EH (cell line): ENCODE measurements at places on chromosomes 2 and 18.

DNA sequence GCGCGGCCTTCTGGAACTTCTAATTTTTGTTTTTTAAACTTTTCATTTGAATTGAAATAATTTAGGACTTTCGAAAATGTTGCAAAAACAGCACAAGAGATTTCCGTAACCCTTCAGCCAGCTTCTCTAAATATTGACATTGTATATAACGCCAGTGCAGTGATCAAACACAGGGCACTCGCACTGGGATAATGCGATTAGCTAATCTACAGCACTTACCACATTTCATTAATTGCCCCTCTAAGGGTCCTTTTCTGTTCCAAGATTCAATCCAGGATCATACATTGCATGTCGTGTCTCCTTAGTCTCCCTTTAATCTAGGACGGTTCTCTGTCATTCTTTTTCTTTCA, 343 bp upstream of the CD302 start:
- no peak for DNase-seq

DNA sequence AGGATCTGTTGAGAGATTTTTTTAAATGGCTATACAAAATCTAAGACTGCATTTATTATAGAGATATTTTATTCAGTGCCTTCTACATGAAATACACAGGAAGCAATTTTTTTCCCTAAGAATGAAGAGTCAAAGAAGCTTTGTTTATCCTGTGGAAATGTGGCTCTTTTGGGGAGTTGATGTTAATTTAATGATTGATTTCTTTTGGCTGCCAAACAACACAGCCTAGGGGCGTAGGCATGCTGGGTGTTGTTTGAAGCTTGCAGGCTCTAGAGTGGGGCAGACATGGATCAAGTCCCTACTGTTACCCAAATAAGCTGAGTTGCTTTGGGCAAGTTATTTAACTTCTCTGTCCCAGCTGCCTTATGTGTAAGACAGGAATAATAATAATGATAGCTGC, 21.1 kb upstream of the PLEK start:
- peak; percentile 28 for DNase-seq

- peak; percentile 51 for DNase-seq
Observed at GRCh38 chr2:215881582-215881981, 131.8 kb downstream of the MREG start.

- DNase-seq = no peak
Observed at GRCh38 chr18:49155410-49155809, 204.6 kb upstream of the SMAD7 start.

DNA sequence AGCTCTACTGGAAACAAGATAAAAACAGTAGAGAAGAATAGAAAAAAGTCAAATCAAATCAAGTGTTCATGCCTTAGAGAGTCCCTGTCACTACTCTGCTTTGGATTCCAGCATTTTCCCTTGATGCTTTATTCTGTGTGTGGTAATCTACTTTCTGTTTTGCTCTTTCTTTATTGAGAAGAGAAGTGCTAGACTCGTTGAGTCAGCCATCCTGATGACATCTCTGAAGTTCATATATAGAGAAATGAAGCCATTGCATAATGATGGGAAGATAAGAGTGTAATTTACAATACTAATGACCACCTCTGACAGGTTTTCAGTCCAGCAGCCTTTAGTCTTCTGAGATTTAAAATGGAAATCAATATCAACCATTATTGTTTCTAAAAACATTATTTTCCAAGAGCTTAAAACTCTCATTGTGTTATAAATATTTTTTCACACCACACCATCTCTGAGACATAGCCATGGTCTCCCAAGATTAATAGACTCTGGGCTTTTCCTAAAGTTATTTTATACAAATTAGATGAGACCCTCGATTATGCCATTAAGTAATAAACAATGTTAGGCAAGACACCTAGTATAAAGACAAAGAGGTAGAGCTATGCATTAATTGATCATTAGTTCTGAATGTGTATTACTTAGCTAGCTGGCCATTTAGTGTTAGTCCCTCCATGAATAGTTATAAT, 679.0 kb upstream of the ACVR2A start:
- no peak for DNase-seq

DNA sequence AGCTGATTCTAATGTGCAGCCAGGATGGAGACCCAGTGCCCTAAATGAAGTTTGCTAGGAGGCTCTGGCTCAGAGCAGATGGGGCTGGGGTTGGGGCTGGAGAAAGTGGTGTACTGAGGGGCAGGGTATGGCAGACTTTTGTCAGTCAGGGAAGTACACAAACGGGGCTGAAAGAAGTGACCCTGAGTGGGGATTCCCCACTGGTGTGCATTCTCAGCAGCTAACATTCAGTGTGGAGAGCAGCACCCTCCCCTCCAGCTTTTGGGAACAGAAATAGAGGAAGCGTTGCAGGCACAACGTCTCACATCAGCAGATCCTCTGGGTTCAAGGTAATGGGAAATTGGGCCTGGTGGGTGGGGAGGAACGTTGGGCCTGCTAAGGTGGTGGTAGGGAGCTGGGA, 89.1 kb upstream of the GCFC2 start:
- no peak for DNase-seq

DNA sequence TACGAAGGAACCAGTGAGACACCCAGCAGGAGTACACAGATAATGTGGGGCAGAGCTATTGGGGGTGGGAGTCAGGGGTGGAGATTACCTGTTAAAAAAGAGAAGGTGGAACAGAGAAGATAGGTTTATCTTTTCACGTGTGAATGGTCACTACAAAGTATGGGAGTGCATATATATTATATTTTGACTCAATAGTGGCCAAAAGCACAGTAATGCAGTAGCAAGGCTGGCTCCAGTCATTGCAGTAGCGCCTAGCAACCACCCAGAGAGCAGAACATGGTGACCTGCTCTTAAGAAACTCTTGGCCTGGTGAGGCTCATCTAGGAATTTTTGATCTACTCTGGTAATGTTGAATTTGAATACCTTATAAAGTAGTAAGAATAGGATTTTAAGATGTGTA, 1.0 kb downstream of the IMPACT start:
- peak; percentile 20 for DNase-seq

GRCh38 chr2:120619579-120619978, 116.1 kb upstream of the GLI2 start:
- no peak for DNase-seq

GRCh38 chr18:25228410-25228809, 123.6 kb downstream of the ZNF521 start:
- no peak for DNase-seq

- DNase-seq = peak; percentile 27
Observed at GRCh38 chr2:172373766-172374165, 53.6 kb upstream of the ITGA6 start.

GRCh38 chr2:226256237-226256636, 543.4 kb downstream of the IRS1 start:
- peak; percentile 88 for DNase-seq

GRCh38 chr2:144325086-144325485, 194.8 kb downstream of the ZEB2 start:
- DNase-seq = peak; percentile 11

GRCh38 chr2:27776696-27777095, 5.2 kb downstream of the MRPL33 start:
- DNase-seq = peak; percentile 46

- DNase-seq = peak; percentile 64
Observed at GRCh38 chr2:121095257-121096080, 189.5 kb downstream of the TFCP2L1 start.

DNA sequence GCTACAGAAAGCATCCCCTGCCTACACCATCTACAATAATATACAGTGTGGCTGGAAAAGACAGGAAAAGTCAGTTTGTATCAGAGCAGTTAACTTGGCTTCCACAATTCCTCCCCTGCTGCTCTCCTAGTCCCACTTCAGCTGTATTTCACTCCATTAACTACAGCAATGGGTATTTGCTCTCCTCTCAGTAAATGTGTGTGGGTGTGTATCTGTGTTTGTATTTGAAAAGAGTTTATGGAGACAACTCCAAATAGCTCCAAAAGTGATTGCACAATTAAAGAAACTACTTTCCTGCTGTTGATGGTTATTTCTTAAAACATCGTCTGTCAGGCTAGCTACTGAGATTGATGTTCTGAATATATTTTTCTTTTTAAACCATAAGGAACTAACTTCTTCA, 333.7 kb upstream of the FIGN start:
- DNase-seq = no peak

DNA sequence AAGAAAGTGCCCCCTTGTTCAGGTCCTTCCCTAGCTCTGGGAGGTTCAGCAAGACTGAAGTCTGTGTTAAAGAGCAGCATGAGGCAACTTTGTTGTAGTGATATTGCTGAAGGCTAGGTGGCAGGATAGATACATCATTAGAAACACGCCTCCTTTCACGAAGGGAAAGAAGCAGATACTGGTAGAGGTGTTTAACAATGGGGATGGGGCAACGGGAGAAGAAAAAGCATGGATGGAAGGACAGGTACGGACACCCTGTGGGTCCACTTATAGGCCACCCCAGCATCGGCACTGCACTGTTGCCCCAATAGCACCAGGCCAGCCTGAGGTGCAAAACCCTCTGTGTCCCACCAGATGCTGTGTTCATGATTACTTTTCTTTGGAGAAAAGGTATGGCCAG, 3.5 kb upstream of the IGFBP5 start:
- DNase-seq = peak; percentile 73

DNA sequence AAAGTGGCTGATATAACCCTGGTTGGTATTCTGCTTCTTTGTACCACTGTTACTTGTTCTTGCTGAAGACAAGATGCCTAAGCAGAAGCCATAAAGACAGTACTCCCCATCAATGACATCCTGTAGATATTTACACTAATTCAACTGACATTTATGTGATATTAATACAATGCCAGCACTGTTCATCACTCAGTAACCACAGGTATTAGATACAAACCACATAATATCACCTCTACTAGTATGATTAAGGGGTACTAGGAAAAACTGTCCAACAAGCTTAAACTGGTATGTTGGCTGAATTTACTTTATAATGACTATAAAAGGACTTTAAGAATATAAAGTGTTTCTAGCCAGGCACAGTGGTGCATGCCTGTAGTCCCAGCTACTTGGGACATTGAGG, 65.8 kb downstream of the RTN4 start:
- peak; percentile 29 for DNase-seq

- DNase-seq = peak; percentile 50
Observed at GRCh38 chr2:227703961-227704360, 13.9 kb downstream of the SLC19A3 start.

GRCh38 chr18:51123481-51123880, 74.0 kb downstream of the MEX3C start:
- no peak for DNase-seq

DNA sequence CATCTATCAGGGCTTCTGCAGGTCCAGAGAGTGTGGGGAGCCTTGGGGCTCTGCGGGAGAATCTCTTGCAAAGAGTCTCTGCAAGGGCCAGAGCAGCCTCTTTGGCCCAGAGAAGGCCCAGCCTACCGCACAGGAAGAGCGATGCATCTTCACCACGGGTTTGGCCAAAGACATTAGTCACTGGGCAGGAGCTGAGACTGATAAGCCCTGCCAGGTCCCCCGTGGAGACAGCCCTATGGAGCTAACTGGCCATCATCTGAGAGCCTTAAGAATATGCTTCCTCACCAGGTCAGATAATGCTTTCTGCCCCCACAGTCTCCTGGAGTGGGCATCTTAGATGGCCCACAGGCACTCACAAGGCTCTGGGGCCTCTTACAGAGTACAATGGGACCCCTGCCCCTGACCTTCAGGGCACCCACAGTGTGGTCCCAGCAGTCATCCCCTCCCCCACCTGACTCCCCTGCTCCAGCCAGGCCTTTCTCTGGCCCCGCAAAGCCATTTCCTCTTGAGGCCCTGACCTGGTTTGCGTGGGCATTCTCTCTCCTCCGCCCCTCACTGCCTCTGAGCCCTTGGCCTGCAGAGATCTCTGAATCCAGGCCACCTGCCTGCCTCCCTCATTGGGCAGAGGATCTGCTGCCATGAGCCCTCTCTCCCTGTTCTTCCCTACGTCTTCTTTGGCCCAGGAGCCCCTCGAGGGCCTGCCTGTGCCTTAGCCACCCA, 31.9 kb upstream of the MAPRE3 start:
- DNase-seq = peak; percentile 26

GRCh38 chr2:105405291-105405690, 6.4 kb upstream of the FHL2 start:
- peak; percentile 94 for DNase-seq

- DNase-seq = peak; percentile 11
Observed at GRCh38 chr18:73124175-73124574, 256.4 kb upstream of the NETO1 start.

GRCh38 chr2:60728855-60729254, 27.2 kb upstream of the PAPOLG start:
- no peak for DNase-seq

GRCh38 chr2:66699793-66700676, 265.1 kb downstream of the MEIS1 start:
- no peak for DNase-seq

- DNase-seq = no peak
Observed at GRCh38 chr2:141201016-141201565, 929.7 kb downstream of the LRP1B start.

- peak; percentile 38 for DNase-seq
Observed at GRCh38 chr2:72803151-72803550, 22.7 kb downstream of the EXOC6B start.

GRCh38 chr2:159562248-159562647, 54.1 kb downstream of the BAZ2B start:
- peak; percentile 4 for DNase-seq

GRCh38 chr2:237877576-237878307, 18.3 kb downstream of the RAMP1 start:
- DNase-seq = no peak

GRCh38 chr18:44801781-44802180, 121.1 kb downstream of the SETBP1 start:
- DNase-seq = no peak

GRCh38 chr2:19675003-19675629, 226.7 kb downstream of the TTC32 start:
- DNase-seq = peak; percentile 85

- DNase-seq = peak; percentile 53
Observed at GRCh38 chr2:53969968-53970723, 647 bp downstream of the PSME4 start.

DNA sequence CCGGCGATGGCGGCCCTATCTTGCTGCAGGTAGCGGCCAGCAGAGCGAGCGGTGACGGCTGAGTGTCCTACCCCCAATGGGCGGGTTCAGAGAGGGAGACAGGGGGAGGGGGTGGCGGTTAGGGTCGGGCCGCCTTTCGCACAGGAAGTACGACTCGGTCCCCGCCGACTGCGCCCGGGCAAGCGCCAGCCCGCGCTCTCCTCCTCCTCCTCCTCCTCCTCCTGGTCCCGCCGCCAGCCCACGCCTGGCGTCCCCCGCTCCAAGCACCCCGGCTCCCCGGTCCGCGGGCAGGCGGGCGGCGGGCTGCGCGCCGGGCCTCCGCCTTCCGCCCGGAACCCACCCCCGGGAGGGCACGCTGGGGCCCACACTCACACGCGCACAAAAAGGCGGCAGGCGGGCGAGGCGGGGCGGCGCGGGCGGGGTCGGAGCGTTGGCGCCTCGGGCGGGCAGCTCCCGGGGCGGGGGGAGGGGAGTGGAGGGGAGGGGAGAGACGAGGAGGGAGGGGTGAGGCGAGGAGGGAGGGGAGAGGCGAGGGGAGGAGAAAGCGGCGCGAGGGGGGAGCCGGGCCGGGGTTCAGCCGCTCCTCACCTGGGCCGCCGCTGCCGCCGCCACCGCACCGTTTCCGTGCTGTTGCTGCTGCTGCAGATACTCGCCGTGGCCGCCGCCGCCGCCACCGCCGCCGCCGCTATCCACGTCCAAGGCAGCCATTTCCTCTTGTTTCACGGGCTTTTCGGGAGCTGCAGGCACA, 1.2 kb downstream of the SP3 start:
- DNase-seq = peak; percentile 89

GRCh38 chr2:235413064-235413463, 80.8 kb upstream of the AGAP1 start:
- DNase-seq = no peak

GRCh38 chr2:108853421-108853820, 66.8 kb downstream of the CCDC138 start:
- peak; percentile 71 for DNase-seq
